ENCODE measurements at places on chromosomes 2 and 18.

GRCh38 chr2:149278872-149279264, 51.5 kb upstream of the LYPD6 start:
- no peak for DNase-seq

- no peak for DNase-seq
Observed at GRCh38 chr2:15968280-15969178, 28.2 kb downstream of the MYCN start.

GRCh38 chr2:229665158-229665557, 49.2 kb downstream of the DNER start:
- no peak for DNase-seq

GRCh38 chr2:219149667-219150066, 10.9 kb downstream of the NHEJ1 start:
- DNase-seq = no peak

DNA sequence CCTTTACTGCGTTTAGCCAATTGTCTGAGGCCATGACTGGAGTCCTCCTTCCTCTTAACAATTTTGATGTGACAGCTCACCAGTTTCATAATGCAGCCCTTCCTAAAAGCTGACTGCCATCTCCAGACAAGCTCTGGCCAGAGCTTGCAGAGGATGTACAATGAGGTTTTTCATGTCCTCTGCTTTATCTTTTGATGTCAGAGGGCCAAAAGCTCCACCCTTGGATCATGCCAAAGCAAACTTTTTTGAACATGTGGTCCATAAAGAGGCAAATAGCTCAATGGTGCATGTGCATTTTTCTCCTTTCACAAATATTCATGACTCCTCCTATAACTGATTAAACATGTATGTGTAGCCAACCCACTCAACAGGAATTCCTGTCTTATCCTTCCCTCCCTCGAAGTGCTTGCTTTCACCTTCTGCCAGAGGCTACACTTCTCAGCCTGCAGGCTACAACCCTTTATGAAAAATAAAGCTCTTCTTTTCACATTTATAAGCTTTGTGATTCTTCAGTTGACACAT, 266.2 kb downstream of the FBXO15 start:
- DNase-seq = no peak

GRCh38 chr2:216283038-216283900, 89.0 kb downstream of the MARCHF4 start:
- no peak for DNase-seq

DNA sequence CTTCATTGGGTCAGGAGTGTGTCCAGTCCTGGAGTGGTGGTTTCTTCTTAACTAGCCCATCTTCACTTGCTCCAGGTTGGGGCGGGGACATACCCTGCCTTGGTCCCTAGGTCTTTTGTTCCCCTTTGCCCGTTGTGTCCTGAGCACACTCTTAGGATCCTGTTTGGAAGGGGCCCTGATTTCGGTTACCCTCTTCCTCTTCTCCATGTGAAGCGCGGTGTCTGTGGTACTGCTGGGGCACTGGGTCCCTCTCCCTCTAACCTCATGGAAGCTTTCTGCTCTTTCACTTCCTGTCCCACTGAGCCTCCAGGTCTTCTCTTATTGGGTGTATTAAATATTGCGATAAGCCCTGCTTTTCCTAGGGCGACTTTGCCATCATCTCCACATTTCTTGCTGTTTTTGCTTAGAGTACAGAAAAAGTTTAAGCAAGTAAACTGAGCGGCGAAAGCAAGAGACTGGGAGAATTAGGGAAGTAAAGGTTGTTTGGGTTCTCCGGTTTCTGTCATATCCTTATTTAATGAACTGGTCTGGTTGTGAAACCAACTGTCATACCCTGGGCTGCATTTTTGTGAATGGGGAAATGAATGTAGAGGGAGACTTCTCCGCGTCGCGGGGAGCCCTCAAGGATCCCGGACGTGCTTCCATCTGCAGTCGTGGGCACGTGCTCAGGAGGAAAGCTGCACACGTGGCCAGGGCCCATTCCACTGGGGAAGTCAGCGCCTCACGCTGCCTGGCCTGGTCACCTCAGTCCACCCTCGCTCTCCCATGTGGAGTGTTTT, 73.8 kb upstream of the B3GNT7 start:
- no peak for DNase-seq

- no peak for DNase-seq
Observed at GRCh38 chr2:241496904-241497877, 11.2 kb downstream of the STK25 start.

DNA sequence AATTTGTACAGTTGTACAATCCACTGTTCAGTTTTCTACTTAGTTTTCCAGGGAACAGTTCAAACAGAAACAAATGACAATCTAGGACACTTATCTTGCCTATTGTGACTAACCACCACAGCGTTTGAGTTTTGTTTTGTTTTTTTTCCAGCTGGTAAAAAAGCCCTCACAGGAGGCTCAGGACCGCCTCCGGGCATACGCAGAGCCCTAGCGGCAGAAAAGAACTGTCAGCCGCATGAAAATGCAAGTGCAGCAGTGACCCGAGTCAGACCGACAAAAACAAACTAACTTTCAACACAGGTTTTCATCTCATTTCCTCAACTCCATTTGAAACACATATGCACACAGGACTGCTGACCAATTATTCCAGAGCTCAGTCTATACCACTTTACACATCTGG, 68.6 kb downstream of the STEAP3 start:
- no peak for DNase-seq

DNA sequence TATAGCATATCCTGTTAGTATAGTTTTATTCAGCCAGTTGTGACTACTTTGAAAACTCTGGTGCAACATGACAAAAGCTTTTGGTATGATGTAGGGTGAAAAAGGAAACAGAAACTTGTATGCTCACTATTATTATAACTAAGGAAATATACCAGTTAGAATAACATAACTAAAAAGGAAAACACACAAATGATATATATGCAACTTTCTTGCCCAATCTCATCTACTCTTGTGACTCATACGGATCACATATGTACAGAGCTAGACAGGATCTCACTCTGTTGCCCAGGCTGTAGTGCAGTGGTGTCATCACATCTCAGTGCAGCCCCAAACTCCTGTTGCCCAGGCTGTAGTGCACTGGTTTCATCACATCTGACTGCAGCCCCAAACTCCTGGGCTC, 12.4 kb upstream of the TLK1 start:
- no peak for DNase-seq

- DNase-seq = no peak
Observed at GRCh38 chr18:27685807-27686412, 491.0 kb downstream of the CDH2 start.

DNA sequence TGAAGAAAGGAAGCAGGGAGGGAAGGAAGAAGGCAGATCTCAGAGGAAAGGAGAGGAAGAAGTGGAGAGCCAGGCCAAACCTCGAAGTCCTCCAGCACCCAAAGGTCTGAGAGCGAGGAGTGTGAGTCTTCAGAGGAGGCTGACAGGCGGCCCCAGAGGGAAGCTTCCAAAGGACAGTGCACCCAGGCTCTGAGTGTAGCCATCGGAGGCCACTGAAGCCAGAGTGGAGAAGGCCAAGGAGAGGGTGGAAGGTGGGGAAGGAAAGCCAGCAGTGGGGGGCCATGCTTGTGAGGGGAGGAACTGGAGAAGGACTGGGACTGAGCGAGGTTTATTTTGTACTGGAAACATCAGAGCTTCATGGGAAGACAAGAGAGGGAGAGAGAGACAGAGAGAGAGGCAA, 6.0 kb downstream of the ATP6V1B1 start:
- no peak for DNase-seq

DNA sequence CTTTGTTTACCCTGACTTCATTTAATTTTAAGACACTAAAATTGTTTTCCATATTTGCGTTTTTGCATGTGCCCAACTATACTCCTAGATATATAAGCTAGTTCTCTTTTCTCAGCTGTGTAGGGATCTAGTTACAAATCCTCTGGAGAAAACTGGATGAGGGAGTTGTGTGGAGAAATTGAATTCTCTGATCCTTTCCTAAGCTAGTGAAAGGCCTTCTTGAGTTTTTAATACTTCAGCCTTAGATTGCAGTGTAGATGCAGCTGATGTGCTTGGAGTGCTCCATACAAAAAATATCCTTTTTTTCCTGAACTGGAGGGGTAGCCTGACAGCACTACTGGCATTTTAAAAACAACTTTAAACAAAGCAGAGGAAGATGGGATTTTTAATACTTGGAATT, 8.6 kb upstream of the MTX2 start:
- DNase-seq = no peak

- DNase-seq = no peak
Observed at GRCh38 chr2:240759459-240759858, 60.6 kb downstream of the KIF1A start.

DNA sequence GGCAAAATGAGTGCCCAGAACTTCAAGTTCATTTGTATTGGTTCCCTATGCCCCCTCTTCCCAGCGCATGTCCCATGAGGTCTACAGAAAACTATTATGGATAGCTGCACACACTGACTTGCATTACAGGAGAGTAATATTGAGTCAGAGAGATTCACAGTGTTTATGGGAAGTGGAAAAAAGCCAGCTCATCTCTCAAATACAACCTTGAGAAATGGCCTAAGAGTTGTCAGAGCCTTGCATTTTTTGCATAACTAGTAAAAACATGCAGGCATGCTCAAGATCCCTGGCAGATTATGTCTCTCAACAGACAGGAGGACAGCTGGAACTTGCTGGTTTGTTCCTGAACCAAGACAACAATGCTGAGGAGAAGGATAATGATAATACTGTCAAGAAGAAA, 1292.8 kb downstream of the DSC3 start:
- DNase-seq = no peak

- no peak for DNase-seq
Observed at GRCh38 chr2:62743506-62743905, 38.0 kb downstream of the EHBP1 start.

DNA sequence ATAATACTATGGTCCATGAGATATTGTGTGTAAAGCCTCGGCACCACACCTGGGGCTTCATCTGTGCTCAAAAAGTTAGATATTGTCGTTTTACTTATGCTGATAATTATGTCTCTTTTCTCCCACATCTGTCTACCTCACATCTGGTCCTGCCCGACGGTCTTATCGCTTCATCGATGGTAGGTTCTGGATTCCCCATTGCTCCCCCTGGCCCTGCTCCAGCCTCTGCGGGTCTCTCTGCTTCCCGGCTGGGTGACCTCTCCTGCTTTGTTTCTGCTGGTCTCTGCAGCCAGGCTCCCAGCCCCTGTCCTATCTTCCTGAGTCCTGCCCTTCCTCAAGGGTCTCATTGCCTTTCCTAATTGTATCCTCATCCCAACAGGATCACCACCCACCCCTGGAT, 294.2 kb downstream of the NDUFA10 start:
- no peak for DNase-seq

GRCh38 chr2:37501113-37501512, 156.7 kb downstream of the QPCT start:
- DNase-seq = no peak

GRCh38 chr2:54902763-54903162, 147.5 kb downstream of the RTN4 start:
- DNase-seq = no peak

- peak; percentile 33 for DNase-seq
Observed at GRCh38 chr18:51196118-51196810, 1.2 kb downstream of the MEX3C start.
